ENCODE measurements at places on chromosomes 3 and 15.

DNA sequence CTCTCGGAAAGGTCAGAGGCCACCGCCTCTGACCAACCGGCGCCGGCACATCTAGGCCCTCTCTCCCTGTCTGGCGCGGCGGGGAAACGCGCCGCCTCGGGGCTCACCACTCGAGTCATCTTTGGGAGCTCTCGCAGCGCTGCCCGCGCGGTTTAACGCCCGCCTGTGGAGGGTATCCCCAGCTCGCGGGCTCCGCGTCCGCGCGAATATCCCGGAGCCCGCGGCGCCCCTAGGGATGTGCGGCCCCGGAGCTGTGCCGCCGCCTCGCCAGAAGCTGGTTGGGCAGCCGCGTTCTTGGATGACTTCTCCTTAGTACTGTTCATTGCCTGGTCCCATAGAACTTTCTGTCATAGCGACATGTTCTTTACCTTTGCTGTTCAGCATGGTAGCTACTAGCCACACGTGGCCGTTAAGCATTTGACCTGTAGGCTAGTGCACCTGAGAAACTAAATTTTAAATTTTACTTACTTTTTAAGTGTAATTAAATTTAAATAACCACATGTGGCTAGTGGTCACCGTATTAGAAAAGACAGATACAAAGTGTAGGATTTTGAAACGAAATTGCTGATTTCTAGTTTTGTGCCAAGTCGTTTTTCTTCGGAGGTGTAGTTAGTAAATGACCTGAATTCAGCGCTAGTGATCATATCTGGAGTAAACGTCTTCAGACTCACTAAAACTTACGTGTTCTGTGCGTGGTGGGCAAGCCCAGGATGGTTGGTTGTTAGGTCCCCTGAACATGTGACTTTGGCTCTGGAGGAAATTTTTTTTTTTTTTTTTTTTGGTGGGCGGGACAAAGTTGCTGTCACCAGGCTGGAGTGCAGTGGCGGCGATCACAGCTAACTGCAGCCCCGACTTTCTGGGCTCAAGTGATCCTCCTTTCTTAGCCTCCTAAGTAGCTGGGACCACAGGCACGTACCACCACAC lies 835 bp downstream of the ARIH2 start:
- H3K36me3 ChIP-seq: no peaks in the 10 kb centered on the region
- H3K27me3 ChIP-seq: no peaks in the 10 kb centered on the region
- peak; percentile 34 for DNase-seq

- DNase-seq: no peak
- no peaks in the 10 kb centered on the region for H3K4me1 ChIP-seq
- H3K27me3 ChIP-seq: no peaks in the 10 kb centered on the region
- H3K27ac ChIP-seq: no peak overlapping the region
- no peak overlapping the region for H3K4me3 ChIP-seq
Observed at GRCh38 chr3:35137612-35138011, 501.7 kb upstream of the ARPP21 start.

- no peaks in the 10 kb centered on the region for H3K36me3 ChIP-seq
- no peak overlapping the region for H3K27ac ChIP-seq
- no peak overlapping the region for H3K4me3 ChIP-seq
- no peaks in the 10 kb centered on the region for H3K27me3 ChIP-seq
- no peaks in the 10 kb centered on the region for H3K4me1 ChIP-seq
- no peak for DNase-seq
Observed at GRCh38 chr15:66831801-66832390, 129.9 kb downstream of the SMAD6 start.

GRCh38 chr3:46435081-46435726 lies 28.1 kb downstream of the CCRL2 start:
- no peak overlapping the region for H3K27ac ChIP-seq
- no peaks in the 10 kb centered on the region for H3K27me3 ChIP-seq
- H3K4me3 ChIP-seq: no peak overlapping the region
- no peaks in the 10 kb centered on the region for H3K36me3 ChIP-seq
- H3K4me1 ChIP-seq: no peaks in the 10 kb centered on the region

- H3K4me1 ChIP-seq: no peaks in the 10 kb centered on the region
- no peak overlapping the region for H3K27ac ChIP-seq
- no peak for DNase-seq
- no peak overlapping the region for H3K4me3 ChIP-seq
- H3K36me3 ChIP-seq: no peaks in the 10 kb centered on the region
Observed at GRCh38 chr3:81349816-81350340, 411.6 kb downstream of the GBE1 start.

DNA sequence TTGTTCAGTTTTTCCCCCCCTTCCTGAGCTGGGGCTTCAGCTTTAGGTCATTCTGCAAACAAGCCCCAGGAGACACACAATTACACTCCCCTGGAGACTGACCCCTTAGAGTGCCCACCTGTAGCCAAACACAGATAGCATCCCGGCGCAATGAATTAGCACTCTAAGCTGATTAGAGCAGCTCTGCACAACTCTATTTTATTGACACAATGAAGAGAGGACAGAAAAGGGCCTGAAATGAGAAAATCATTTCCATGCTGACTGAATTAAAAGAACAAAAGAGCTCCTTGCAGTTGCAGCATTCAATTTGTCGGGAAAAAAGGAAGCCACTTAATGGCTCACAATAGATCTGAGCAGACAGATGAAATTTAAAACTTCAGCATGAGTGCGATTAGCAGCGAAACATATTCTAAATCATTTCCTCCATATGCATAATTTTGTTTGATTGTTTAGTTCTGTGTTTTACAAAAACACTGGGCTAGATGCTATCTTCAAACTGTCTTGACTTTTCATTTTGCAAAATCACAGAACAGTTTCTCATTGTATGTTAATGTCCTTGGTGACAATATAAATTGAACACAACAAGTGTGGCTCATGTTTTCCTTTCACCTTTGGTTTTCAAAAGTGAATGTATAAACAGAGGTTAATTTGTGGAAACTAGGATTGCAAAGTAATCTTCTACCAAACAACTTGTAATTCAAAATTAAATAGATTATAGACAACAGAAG lies 308.6 kb downstream of the MECOM start:
- H3K4me3 ChIP-seq: no peak overlapping the region
- DNase-seq: no peak
- H3K36me3 ChIP-seq: no peaks in the 10 kb centered on the region
- H3K27me3 ChIP-seq: no peaks in the 10 kb centered on the region
- H3K4me1 ChIP-seq: no peaks in the 10 kb centered on the region

DNA sequence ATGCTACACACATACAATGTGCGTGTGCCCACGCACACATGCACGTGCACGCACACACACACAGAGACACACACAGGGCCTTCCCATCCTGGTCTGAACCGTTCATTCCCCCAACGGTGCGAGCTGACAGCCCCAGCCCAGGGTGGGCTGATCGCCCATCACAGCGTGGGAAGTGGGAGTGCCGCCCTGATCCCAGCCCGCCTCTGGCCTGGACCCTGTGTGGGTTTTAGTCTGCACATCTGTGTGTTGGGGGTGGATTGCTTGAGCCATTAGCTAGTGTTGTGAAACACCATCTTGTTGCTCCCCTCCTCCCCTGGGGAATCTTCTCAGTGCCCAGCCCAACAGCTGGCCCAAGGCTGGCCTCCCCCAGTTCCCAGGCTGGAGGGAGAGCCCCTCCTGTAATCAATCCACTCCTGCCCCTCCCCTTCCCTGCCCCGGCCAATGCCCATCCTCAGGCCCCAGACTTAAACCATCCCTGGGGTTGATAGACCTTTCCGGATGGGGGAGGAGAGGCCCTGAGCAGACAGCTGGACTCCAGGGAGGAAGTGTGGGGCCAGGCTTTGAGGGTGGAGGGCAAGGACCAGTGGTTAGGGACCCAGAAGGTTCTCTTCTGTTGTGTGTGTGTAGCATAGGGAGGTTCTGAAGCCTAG lies 8.3 kb downstream of the SEMA3G start:
- H3K4me1 ChIP-seq: no peaks in the 10 kb centered on the region
- H3K4me3 ChIP-seq: no peak overlapping the region
- H3K36me3 ChIP-seq: no peaks in the 10 kb centered on the region
- no peak overlapping the region for H3K27ac ChIP-seq
- no peaks in the 10 kb centered on the region for H3K27me3 ChIP-seq

GRCh38 chr3:15934389-15935195 lies 136.8 kb upstream of the ANKRD28 start:
- DNase-seq: no peak
- H3K36me3 ChIP-seq: no peaks in the 10 kb centered on the region
- H3K4me3 ChIP-seq: no peak overlapping the region
- no peaks in the 10 kb centered on the region for H3K4me1 ChIP-seq
- H3K27me3 ChIP-seq: no peaks in the 10 kb centered on the region

- H3K36me3 ChIP-seq: no peaks in the 10 kb centered on the region
- H3K4me1 ChIP-seq: no peaks in the 10 kb centered on the region
- H3K27me3 ChIP-seq: no peaks in the 10 kb centered on the region
- no peak overlapping the region for H3K4me3 ChIP-seq
- H3K27ac ChIP-seq: no peak overlapping the region
Observed at GRCh38 chr15:43968551-43968950, 141.7 kb downstream of the WDR76 start.

All from colonic mucosa (tissue), 4 donors.